ENCODE measurements at places on chromosomes 3 and 15. TPM values are rescaled to one million over a fixed set of nuclear protein-coding genes. Genes with fewer than 3 reads are reported as not detected.
A peak's percentile ranks its signal among the peaks of the same experiment; 100 is the strongest.

USP4 gene
- 45.6 TPM for total RNA-seq

LYZL4 gene
- not detected for total RNA-seq

CISH gene
- 28.0 TPM for total RNA-seq

MYL3 gene
- 4.2 TPM for total RNA-seq

SGO1 gene
- total RNA-seq, result 0.20 TPM

ST6GAL1 gene
- 28.1 TPM for total RNA-seq

GOLGA6A gene
- 0.37 TPM for total RNA-seq

CFAP100 gene
- total RNA-seq, result 2.8 TPM

SCN5A gene
- total RNA-seq, result 2.2 TPM

- peaks cover 12% of the 10 kb centered on the region for H3K4me1 ChIP-seq
- no peak for DNase-seq
- no peak overlapping the region for H3K4me3 ChIP-seq
- H3K27me3 ChIP-seq, result no peaks in the 10 kb centered on the region
- H3K27ac ChIP-seq, result no peak overlapping the region
- H3K36me3 ChIP-seq, result no peaks in the 10 kb centered on the region
Measured at GRCh38 chr3:171799501-171799900, 10.8 kb downstream of the PLD1 start.

DNA sequence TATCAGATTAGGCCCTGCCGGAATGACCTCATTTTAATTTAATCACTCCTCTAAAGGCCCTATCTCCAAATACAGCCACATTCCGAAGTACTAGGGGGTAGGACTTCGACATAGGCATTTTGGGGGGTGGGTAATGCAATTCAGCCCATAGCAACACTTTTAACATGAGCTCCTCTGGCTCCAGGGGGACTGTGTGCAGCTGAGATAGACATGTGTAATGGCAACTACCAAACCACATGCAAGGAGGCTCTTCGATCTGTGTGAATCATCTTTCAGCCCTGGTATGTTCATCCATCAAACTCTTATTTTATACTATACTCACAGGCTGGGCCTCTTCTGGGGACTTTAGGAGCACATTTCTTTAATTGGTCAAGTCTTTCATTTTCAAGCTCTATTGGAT, 57.4 kb upstream of the PPARG start:
- no peak overlapping the region for H3K27ac ChIP-seq
- no peaks in the 10 kb centered on the region for H3K27me3 ChIP-seq
- H3K4me3 ChIP-seq, result no peak overlapping the region

DNA sequence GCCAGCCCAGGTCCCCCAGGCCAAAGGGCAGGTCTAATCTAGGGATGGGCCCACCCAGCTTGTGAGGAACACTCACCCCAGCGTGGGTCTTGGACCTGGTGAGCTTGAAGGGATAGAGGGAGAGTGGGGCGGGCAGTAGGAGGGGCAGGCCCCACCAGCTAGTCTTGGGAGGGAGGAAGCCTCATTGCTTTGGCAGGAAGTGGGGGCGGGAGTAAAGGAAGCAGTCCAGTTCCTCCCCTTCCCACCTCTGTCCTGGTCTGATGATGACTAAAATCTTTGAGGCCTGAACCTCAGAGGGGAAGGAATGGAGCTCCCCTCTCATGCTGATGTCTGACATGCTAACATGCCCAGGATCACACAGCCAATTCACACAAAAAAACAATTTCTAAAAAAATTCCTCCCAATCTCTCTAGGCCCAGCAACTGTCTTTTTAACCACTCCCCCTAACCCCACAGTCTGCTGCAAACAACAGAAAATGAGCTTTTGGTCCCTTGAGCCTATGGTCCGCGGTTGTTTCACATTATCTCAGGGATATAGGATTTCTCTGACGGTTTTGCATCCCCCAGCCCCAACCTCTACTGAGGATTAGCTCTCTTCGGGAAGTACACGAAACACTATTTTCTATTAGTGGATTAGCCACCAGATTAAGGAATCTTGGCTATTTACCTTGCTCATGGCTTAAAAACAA, 30.7 kb upstream of the DUSP7 start:
- no peaks in the 10 kb centered on the region for H3K27me3 ChIP-seq
- no peak for DNase-seq

- no peaks in the 10 kb centered on the region for H3K27me3 ChIP-seq
- no peak overlapping the region for H3K27ac ChIP-seq
- H3K4me1 ChIP-seq, result no peaks in the 10 kb centered on the region
Measured at GRCh38 chr3:125316949-125317348, 58.2 kb downstream of the ZNF148 start.

- no peaks in the 10 kb centered on the region for H3K27me3 ChIP-seq
- no peaks in the 10 kb centered on the region for H3K36me3 ChIP-seq
- no peaks in the 10 kb centered on the region for H3K4me1 ChIP-seq
- H3K27ac ChIP-seq, result no peak overlapping the region
Measured at GRCh38 chr3:22141769-22142168, 390.8 kb upstream of the ZNF385D start.

DNA sequence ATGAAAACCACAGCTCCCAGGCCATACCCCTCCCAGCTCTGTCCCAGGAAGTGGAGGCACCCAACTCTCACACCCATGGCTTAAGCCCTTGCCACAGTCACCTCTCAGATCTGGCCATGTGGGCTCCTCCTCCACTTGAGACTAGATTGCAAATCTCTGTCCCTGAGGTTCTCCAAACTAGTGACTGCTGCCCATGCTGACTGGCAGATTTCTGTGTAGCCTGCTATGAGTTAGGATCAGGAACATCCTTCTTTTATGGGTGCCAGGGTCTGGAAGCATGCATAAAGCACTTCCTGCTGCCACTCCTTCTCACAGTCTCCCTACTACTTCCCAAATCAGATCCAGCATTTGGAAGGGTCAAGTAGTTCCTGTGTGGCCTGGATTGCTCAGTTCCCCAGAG, 59.6 kb upstream of the GOLIM4 start:
- DNase-seq, result no peak
- H3K36me3 ChIP-seq, result no peaks in the 10 kb centered on the region
- no peaks in the 10 kb centered on the region for H3K27me3 ChIP-seq
- H3K4me1 ChIP-seq, result no peaks in the 10 kb centered on the region
- no peak overlapping the region for H3K4me3 ChIP-seq

DNA sequence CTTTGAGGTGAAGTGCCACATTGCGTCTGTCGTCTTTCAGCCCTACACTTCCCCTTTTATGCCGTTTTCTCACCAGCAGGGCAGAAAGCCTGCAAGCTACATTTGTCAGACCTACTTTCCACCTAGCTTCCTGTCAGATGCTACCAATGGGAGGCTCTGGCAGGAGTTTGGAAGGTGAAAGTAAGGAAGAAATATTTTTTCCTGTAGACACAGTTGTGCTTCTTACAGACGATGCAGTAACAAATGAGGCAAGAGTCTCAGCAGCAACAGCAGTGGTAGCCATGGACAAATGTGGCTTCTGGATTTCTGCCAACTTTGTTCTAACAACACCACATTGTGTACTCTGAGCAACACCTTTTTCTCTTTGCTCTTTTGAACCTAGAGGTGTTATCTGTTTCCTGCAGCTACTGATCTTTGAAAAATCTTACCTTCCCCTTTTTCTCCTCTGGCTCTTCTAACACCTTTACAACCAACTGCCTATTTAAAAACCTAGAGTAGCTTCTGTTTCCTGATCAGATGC, 70.6 kb upstream of the STT3B start:
- no peak overlapping the region for H3K4me3 ChIP-seq
- no peak for DNase-seq
- H3K36me3 ChIP-seq, result no peaks in the 10 kb centered on the region
- H3K27ac ChIP-seq, result no peak overlapping the region
- H3K4me1 ChIP-seq, result no peaks in the 10 kb centered on the region
- no peaks in the 10 kb centered on the region for H3K27me3 ChIP-seq

- no peaks in the 10 kb centered on the region for H3K36me3 ChIP-seq
- peak within 1 kb of the TSS; percentile 95 for H3K4me3 ChIP-seq
- H3K27me3 ChIP-seq, result no peaks in the 10 kb centered on the region
- H3K27ac ChIP-seq, result peak within 1 kb of the TSS; percentile 87
- peak; percentile 82 for DNase-seq
Measured at GRCh38 chr15:77420610-77421369, at the start of gene HMG20A. Gene HMG20A, plus strand, starts transcription at chr15:77420888. Its CDS starts 37,520 bp downstream, at chr15:77458408.

DNA sequence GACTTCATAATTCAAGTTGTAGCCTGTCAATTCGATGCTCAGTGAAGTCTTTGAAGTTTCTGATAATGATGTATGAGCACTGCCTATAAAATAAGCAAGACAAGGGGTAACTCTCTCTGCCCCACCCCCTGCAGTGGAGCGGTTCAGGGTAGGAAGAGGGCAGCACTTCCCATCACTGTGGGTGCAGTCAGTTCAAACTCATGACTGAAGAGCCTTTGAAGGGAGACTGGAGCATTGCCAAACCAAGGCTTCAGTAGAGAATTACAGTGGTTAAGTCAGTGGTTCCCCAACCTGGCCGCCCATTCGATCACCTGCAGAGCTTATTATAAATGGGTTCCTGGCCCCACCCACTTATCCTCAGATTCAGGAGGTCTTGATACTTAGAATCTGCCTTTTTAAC, 190.6 kb downstream of the SHQ1 start:
- H3K4me1 ChIP-seq, result peaks cover 4% of the 10 kb centered on the region
- H3K4me3 ChIP-seq, result no peak overlapping the region
- H3K36me3 ChIP-seq, result no peaks in the 10 kb centered on the region

- no peak for DNase-seq
- no peak overlapping the region for H3K4me3 ChIP-seq
- H3K27me3 ChIP-seq, result no peaks in the 10 kb centered on the region
- H3K4me1 ChIP-seq, result peaks cover 2% of the 10 kb centered on the region
- no peaks in the 10 kb centered on the region for H3K36me3 ChIP-seq
Measured at GRCh38 chr15:39884351-39884750, 35.7 kb downstream of the GPR176 start.

- peaks cover 4% of the 10 kb centered on the region for H3K4me1 ChIP-seq
- no peaks in the 10 kb centered on the region for H3K27me3 ChIP-seq
- DNase-seq, result no peak
- H3K27ac ChIP-seq, result no peak overlapping the region
- no peaks in the 10 kb centered on the region for H3K36me3 ChIP-seq
- H3K4me3 ChIP-seq, result peak overlapping the region; percentile 35
Measured at GRCh38 chr3:10706740-10707399, 109.2 kb upstream of the SLC6A11 start.

DNA sequence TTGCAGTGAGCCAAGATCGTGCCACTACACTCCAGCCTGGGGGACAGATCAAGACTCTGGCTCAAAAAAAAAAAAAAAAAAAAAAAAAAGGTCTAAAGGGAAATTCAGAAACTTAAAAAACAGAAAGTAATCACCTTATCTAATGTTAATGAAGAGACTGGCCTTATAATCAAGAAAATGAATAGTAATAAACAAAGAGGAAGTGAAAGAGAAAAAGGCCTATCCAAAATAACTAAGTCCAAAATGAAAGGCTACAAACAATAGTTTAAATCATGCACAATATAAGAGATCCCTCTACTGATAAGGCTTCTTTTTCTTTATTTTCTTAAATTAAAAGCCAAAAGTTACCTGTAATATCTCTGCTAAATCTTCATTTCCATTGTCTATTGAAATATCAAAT, 37.1 kb upstream of the HDC start:
- H3K4me1 ChIP-seq, result no peaks in the 10 kb centered on the region
- H3K27ac ChIP-seq, result no peak overlapping the region
- no peak overlapping the region for H3K4me3 ChIP-seq
- H3K36me3 ChIP-seq, result no peaks in the 10 kb centered on the region

- DNase-seq, result no peak
- no peak overlapping the region for H3K4me3 ChIP-seq
- H3K27me3 ChIP-seq, result no peaks in the 10 kb centered on the region
- no peaks in the 10 kb centered on the region for H3K36me3 ChIP-seq
- no peak overlapping the region for H3K27ac ChIP-seq
Measured at GRCh38 chr15:66742286-66742685, 40.2 kb downstream of the SMAD6 start.

DNA sequence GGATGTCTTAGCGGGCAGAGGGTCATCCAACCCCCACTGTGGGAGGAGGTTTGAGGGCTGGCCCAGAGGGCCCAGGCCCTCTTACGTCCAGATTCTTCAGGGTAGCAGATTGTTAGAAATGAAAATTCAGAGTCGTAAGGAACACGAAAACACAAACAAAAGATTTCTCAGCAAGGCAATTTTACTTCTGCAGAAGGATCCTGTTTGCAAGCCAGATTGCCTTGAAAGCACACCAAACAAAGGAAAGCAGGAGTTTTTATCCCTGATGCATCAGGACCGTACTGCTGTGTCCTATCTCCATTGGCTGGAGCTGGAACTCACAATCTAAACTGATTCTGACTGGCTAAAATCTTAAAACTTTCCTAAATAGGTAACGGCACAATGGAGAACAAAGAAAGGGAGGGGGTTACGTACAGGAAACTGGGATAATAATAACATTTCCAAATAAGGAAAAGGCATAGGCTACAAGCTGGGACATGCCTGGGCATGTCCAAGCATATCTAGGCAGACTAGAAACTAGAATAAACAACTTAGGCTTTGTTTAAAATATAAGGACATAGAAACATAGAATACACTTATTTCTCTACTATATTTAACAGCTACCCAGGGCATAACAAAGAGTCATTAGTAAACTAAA, 97.3 kb upstream of the C2CD4B start:
- H3K4me1 ChIP-seq, result no peaks in the 10 kb centered on the region
- H3K36me3 ChIP-seq, result no peaks in the 10 kb centered on the region
- H3K27ac ChIP-seq, result no peak overlapping the region
- H3K27me3 ChIP-seq, result no peaks in the 10 kb centered on the region
- no peak for DNase-seq

DNA sequence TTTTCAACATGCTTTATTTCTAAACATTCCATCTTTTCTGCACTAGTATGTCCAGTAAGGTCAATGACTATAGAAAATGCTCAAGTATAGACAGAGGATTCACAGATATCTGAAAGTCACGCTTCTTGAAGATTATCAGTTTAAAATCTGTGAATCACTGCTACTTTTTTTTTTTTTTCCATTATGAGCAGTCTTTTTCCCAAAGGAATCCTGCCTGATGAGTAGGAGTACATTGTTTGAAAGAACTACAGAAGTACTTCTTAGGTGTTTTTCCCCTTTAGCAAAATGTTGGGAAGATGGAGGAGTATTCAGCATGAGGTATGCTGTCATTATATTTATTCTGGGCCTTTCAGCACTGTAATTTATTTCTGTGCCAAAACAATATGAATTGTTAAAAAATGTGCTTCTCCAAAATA, 266.2 kb downstream of the NLGN1 start:
- no peak overlapping the region for H3K27ac ChIP-seq
- DNase-seq, result no peak
- H3K4me1 ChIP-seq, result no peaks in the 10 kb centered on the region
- no peaks in the 10 kb centered on the region for H3K36me3 ChIP-seq
- H3K27me3 ChIP-seq, result no peaks in the 10 kb centered on the region

- no peak for DNase-seq
- H3K4me3 ChIP-seq, result no peak overlapping the region
- H3K4me1 ChIP-seq, result no peaks in the 10 kb centered on the region
- H3K27ac ChIP-seq, result no peak overlapping the region
Measured at GRCh38 chr3:127167315-127168043, 25.5 kb upstream of the PRR23E start.

GRCh38 chr3:133136114-133137041, 98.2 kb downstream of the TMEM108 start:
- H3K36me3 ChIP-seq, result no peaks in the 10 kb centered on the region
- H3K4me3 ChIP-seq, result no peak overlapping the region
- H3K4me1 ChIP-seq, result no peaks in the 10 kb centered on the region
- no peak for DNase-seq
- H3K27ac ChIP-seq, result no peak overlapping the region
- H3K27me3 ChIP-seq, result no peaks in the 10 kb centered on the region

- no peaks in the 10 kb centered on the region for H3K27me3 ChIP-seq
- H3K27ac ChIP-seq, result peak overlapping the region; percentile 88
- no peaks in the 10 kb centered on the region for H3K36me3 ChIP-seq
- peak overlapping the region; percentile 36 for H3K4me3 ChIP-seq
- no peaks in the 10 kb centered on the region for H3K4me1 ChIP-seq
- peak; percentile 76 for DNase-seq
Measured at GRCh38 chr3:197912741-197913476, 37.1 kb upstream of the RPL35A start.
